ENCODE measurements at places on chromosomes 5 and 9.
A peak's percentile ranks its signal among the peaks of the same experiment; 100 is the strongest.

- DNase-seq: no peak
Measured at GRCh38 chr5:18605186-18605585, 970.9 kb downstream of the TAF11L14 start.

- no peak for DNase-seq
Measured at GRCh38 chr9:77785341-77785740, 137.2 kb upstream of the GNA14 start.

DNA sequence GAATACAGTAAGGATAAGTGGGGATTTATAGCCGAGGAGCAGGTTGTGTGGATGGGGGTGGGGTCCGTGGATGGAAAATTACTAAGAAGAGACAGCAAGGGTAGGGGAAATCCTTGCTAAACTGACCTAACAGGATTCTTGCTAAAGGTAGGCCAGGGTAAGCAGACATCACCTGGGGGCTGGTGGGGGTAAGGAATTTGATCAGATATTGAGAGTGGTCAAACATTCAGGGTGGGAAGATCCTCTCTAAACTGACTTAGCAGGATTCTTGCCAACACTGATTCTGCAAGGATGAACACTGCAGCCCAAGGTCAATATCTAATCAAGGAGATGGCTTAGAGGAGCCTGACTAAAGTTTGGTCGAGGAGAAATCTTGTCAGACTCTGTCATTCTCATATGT is 2.7 kb upstream of the PLGRKT start:
- no peak for DNase-seq

DNA sequence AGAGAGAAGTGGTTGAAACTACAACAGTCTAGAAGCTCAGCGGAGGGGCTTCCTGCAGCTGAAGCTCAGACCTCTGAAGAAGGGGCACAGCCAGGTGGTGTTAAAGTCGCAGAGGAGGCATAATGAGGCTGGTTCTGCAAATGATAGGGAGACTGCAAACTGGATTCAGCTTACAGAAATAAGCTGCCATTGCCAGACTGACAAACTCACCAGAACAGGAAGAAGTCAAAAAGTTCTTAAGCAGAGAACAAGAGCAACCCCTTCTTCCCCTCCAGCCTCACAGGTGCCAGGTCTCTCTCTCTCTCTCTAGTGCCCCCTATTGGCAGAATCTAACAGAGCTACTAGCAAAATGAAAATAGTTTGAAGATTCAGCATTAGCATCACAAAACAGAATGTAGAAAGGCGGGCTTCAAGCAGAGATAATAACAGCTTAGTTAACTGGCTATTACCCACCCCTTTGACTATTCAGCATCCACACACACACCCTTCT is 76.7 kb downstream of the GRAMD2B start:
- DNase-seq: no peak

DNA sequence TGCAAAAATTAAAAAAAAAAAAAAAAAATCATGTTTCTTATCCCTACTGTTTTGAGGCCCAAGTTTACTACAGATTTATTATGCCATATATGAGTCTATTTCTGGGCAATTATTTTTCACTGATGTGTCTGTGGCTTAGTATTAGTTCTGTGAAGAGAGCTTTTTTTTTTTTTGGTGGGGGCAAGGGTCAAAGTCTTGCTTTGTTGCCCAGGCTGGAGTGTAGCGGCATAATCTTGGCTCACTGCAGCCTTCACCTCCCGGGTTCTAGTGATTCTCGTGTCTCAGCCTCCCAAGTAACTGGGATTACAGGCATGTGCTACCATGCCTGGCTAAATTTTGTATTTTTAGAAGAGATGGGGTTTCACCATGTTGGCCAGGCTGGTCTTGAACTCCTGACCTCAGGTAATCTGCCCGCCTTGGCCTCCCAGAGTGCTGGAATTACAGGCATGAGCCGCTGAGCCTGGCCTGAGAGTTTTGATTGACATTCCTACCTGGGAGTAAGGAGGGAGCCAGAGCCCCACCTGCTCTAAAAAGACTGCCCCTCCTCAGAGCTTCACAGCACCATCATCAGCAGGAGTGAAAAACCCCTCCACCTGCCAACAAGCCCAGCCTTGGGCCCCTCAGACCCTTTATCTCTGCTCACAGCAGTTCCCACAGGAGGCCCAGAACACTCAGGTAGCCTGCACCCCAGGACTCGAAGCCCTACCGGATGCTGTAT is 36.1 kb upstream of the JADE2 start:
- no peak for DNase-seq

GRCh38 chr5:66438087-66438486 is 158.1 kb upstream of the MAST4 start:
- no peak for DNase-seq

GRCh38 chr5:150159741-150160179 is 4.1 kb upstream of the PDGFRB start:
- no peak for DNase-seq

DNA sequence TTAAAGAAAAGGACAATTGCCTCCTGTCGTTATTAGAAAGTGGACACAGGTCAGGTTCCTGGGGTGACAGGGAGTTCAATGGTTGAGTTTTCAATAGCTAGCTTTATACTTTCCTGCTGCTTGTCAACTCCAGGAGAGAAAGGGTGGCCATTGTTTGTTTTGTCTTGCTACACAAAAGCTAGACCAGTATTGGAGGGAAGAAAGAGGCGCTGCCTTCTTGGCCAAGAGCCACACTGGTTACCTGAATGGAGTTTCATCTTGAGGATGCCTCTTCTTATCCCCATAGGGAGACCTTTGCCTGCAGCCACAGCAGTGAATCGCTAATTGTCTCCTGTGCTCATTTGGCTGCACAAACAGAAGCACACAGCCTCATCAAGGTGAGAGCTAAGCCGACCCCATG is 279.4 kb upstream of the GRIA1 start:
- no peak for DNase-seq

GRCh38 chr5:163404364-163405173 is 32.8 kb upstream of the CCNG1 start:
- DNase-seq: no peak

DNA sequence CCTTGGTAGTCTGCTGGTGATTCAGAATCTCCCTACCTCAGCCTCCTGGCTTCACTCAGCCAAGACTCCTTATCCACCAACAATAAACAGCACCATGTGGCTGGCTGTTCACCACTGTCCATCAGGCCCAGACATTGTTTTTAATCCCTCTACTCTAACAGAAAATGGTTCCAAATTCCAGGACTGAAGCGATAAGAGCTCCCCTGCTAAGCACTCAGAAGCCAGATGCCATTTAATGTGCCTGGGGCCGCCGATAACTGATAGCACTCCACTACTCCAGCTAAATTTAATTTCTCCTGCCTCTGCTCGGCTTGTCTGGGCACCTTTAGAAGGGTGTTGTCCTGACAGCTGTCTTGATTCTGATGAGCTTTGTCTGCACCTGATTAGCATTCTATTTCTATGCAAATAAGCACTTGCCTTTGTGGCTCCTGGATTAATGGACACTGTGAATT is 47.1 kb downstream of the ZNF622 start:
- no peak for DNase-seq

GRCh38 chr5:11064763-11065450 is 303.9 kb upstream of the DAP start:
- DNase-seq: no peak

DNA sequence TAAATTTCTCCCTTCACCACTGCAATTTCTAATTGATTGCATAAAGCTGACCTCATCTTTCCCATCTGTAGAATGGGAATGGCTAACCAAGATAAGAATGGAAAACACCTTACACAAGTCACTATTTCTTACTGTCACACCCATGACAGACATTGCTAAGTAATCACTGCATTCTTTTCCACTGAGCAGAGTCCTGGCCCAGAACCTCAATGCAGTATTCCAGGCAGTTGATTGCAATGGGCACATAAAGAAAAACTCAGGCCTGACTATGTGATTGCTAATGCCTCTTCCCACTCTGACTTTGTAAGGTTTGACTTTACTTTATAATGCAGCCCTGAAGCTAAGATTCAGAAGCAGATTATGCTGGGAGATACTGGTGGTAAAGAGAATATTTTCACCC is 29.3 kb downstream of the TRIM32 start:
- DNase-seq: no peak

- no peak for DNase-seq
Measured at GRCh38 chr9:125655691-125656410, 51.2 kb downstream of the MAPKAP1 start.

DNA sequence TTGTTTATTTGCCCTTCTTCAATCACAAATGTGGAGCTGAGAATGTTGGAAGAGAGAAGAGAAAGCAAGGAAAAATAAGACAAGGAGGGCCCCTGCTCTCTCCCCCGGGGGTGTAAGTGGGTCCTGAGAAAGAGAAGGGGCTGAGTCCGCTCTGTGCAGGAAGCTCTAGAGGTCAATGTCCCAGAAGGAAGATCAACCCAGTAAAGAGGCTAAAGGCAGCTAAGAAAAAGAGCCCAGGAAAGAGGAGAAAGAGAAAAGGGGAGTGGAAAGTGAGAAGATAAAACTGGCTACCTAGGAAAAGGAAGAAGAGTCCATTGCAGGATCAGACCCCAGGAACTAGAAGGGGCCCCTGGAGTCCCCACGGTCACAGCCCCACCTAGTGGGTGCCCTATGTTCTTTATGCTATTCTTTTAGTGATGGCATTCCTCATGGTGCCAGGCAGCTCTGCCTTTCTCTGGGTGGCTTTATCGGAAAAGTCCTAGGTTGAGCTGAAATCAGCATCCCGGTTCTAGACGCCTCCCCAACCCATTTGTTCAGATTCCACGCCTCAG is 583.4 kb downstream of the ACTL7B start:
- DNase-seq: no peak

DNA sequence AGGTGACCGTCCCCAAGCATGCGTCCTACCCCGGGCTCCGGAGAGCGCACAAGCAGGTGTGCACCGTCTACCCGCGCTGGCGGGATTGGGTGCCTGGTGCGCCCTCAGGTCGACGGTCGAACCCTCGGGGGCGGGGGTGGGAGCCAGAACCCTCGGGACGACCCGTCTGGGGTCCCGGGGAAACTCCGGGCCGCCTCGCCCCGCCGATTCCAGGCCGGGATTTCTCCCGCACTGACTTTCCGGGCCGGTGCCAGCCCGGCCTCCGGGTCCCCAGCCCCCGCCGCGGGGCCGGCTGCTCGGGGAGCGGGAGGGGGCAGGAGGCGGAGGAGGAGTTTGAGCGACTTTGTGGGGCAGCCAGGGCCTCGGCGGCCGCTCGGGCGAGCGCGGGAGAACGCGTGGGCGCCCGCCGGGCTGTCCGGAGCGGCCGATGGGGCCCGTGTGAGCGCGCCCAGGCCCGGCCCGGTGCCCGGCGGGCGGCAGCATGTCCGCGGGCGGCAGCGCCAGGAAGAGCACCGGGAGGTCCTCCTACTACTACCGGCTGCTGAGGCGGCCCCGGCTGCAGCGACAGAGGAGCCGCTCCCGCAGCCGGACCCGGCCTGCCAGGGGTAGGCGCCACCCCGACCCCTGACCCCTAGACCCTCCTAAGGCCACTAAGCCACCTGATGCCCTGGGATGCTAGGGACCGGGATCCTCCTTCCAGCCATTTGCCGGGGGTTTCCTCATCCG is at the start of gene DAB2IP:
Gene DAB2IP (plus strand): TSS at position 340 of the 726 bp plus-strand sequence. CDS start 142 bp downstream, at position 482.
- DNase-seq: no peak

DNA sequence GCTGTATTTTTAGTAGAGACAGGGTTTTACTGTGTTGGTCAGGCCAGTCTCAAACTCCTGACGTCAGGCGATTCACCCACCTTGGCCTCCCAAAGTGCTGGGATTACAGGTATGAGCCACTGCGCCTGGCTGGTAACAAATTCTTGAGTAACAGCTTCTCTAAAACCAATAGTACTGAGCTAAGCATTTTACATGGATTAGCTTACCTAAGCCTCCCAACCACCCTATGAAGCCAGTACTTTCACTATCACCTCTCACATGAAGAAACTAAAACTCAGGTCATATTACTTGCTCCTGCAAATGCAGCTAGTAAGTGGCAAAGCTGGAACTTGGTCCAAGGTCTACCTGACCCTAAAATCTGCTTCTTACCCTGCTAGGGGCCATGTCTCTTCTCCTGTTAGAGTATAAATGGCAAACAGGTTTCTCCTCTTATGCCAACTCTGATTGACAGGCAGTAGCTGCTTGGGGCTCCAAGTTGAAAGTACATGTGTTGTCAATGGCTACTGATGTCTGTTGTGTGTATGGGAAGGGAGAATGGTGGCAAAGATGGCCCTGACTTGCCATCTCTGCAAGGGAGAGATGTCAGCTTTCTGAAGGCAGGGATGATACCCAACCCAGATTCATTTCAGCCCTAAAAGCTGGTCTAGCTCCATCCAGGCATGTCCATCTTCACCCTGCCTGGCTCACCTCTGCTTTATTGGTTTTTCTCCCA is 4.0 kb downstream of the PHF19 start:
- DNase-seq: no peak

- peak; percentile 77 for DNase-seq
Measured at GRCh38 chr5:66144074-66144833, at the start of gene SREK1. Gene SREK1, plus strand, starts transcription at chr5:66144300. Its CDS starts 77 bp downstream, at chr5:66144377.

- DNase-seq: no peak
Measured at GRCh38 chr5:174172152-174172551, 126.6 kb downstream of the NSG2 start.

DNA sequence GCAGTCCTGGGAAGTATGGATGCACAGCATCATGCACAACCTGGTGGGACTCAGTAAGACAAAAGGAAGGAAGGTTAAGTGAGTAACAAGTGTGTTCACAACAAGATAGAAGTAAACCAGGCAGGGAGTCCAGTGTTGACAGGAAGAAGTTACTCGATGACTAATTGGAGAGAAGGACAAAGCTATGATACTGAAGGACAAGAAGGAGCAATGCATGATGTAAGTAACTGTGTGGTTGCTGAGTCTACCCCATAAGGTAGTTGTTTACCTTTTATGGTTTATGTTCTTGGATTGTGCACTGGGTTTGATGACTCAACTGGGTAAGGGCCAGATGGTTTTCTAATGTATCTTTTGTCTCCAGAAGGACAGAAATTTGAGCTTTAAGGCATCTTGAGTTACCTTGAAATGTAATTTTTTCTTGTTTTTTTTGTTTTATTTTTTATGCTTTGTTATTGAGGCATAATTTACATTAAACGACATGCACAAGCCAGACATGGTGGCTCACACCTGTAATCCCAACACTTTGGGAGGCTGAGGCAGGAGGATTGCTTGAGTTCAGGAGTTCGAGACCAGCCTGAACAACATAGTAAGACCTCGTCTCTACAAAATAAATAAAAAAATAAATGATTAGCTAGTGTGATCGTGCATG is 89.2 kb upstream of the CAST start:
- no peak for DNase-seq

GRCh38 chr9:101993771-101994170 is 255.3 kb upstream of the GRIN3A start:
- DNase-seq: no peak

DNA sequence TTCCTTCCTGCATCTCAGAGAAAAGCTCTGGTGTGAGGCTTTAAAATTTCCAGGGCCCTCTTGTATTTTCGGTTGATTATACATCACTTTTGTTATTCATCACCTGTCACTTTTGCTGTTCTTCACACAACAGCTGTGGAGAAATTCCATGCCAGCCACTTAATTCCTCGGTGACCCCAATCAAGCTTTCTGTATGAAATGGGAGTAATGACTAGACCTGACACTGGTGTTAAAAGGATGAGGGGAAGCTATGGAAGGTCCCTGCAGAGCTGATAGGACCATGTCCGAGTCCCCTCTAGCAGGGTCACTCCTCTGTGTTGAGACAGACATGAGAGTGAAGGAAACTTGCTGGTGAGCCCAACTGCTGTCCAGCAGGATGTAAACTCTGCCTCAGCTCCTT is 59.7 kb downstream of the GPR21 start:
- no peak for DNase-seq
